Activated CD4-positive, alpha-beta T cell treated with anti-CD3 and anti-CD28 coated beads for 48 hours (primary cell): ENCODE measurements at places on chromosomes 5 and 9.

DNA sequence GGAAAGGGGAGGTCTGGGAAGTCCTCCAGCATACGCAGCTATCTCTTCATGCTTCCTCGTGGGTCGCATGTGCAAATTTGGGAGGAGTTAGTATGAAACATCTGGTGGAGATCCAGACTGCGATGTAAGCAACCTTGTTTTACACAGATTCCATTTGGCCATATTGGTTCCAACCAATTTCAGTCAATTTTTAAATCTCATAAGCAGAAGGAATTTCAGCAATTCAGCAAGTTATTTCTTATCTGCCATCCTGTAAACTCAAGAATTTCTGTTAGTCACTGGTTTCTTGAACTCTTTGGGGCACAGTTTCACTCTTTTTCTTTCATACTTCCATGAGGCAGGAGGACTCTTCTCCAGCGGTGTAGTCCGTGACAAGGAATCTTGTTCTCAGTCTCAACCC, 130.4 kb upstream of the CLINT1 start:
- no peak for DNase-seq

- DNase-seq, result no peak
These were observed 27.0 kb upstream of the PRRC2B start for GRCh38 chr9:131366761-131367401.

DNA sequence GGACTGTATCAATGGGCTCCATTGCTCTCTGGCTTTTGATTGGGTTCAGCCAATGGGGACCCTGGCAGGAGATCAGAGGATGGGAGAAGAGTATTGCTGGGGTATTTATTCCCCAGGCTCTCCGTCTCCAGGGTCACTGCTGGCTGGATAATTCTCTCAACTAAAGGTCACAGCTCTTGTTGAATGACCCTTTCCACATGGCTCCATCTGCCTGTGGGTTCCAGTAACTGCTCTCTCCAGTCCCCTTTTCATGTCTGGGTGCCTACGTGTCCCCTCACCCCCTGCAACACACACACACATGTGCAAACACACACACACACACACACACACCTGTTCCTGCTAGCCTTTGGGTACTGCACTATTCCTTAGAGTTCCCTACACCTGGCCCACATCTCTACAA, 53.9 kb upstream of the RIC1 start:
- DNase-seq, result no peak

GRCh38 chr9:113482991-113483675, 19.6 kb downstream of the RGS3 start:
- no peak for DNase-seq

GRCh38 chr5:56126487-56127179, 106.5 kb downstream of the ANKRD55 start:
- peak; percentile 49 for DNase-seq

DNA sequence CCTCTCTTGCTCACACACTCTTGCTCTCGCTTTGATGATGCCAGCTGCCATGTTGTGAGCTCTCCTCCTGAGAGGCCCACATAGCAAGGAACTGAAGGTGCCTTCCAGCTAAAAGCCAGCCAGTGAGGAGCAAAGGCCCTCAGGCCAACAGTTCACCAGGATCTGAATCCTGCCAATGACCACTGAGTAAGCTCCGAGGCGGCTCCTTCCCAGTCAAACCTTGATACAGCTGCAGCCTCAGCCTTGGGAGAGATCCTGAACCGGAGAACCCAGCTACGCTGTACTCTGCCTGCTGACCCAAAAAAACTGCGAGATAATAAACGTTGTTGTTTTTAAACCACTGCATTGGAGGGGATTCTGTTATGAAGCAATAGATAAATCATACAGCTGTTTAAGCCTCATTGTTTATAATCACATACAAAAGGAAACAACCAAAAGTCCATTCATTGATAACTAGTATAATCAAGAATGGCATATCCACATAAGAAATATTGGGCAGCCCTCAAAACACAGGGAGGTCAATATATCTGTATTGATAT, 49.0 kb upstream of the IFNK start:
- no peak for DNase-seq

GRCh38 chr9:90991953-90992352, 190.3 kb downstream of the SYK start:
- no peak for DNase-seq

DNA sequence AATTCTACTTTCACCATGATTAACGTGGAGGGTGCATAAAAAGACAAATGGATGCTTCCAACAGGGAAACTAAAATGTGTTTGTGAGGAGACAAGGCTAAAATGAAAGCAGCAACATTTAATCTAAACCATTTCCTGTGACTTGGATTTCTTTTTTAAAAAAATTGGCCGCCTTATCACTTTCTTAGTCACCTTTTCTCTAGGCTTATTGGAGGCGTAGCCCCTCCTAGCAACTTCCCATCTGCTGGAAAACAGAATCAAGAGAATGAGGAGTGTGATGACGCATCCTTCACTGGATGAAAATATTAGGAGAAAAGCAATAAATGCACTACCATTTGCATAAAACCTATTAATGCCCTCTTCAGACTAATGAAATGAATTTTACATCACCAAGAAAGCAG, 791 bp upstream of the GPR150 start:
- DNase-seq, result no peak

DNA sequence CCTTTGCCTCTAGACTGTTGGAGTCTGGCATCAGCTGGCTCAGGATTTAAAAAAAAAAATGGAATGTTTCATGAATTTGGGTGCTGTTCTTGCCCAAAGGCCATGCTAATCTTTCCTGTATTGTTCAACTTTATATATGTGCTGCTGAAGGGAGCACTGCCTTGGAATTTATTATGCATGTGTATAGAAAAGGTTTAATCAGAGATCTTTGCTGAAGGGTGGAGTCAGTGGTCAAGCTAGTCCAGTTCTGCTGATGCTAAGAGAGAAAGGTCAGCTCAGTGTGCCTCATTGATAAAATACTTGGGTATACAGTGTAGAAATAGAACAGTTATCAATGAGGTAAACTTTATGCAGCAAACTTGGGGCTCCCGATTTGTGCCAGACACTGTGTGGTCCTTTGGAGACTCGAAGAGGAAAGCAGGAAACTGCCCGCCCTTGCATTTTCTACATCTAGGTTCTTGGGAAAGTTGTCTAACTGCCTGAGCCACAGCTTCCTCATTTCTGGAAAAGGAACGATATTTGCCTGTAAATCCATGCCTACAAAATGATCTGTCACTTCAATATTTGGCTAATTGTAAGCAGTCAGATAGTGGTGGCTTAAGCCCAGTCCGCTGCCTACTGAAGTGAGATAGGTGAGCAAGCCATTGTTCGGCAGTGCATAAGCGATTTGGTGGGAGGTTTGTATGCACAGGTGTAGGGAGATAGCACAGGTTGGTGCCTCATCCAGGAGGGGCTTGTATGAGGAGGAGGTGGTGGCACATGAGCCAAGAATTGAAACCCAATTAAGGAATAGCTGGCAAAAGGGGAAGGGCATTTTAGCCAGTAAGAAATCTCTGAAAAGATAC, 29.2 kb upstream of the GTF2H2C start:
- DNase-seq, result no peak

DNA sequence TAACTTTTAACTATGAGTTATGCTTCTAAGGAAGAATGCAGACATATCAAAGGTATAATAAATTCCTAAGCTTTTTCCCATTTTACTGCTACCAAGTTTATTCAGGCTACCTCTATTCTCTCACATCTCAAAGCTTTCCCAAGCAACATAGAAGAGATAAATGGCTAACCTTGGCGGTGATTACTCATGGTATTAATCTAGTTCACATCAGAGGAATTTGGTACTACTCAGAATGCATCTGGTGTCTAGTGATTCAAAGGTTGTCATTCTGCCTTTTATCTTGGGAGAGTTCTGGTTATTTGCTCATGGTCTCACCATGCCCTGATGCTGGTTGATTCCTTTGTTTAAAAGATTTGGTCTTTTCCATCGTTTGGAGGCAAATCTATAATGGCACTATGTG, 182.7 kb downstream of the TAF11L14 start:
- no peak for DNase-seq

DNA sequence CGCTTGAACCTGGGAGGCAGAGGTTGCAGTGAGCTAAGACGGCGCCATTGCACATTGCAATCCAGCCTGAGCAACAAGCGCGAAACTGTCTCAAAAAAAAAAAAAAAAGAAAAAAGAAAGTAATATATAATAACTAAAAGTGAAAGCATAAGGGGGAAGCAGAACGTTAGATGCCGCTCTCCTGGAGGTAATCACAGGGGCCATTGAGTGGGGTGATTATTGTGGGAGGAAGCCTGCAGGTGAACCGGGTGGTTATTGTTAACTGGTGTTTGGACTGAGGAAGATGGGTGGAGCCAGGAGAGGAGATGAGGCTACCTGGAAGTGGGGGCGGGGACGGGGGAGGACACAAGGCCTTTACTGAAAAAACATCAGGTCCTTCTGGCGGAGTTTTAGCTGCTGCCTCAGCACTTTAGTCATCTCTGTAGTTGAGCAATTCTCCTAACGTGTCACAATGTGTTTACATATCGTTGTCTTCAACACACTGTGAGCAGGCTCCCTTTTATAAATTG, 5.3 kb upstream of the TJP2 start:
- peak; percentile 80 for DNase-seq

DNA sequence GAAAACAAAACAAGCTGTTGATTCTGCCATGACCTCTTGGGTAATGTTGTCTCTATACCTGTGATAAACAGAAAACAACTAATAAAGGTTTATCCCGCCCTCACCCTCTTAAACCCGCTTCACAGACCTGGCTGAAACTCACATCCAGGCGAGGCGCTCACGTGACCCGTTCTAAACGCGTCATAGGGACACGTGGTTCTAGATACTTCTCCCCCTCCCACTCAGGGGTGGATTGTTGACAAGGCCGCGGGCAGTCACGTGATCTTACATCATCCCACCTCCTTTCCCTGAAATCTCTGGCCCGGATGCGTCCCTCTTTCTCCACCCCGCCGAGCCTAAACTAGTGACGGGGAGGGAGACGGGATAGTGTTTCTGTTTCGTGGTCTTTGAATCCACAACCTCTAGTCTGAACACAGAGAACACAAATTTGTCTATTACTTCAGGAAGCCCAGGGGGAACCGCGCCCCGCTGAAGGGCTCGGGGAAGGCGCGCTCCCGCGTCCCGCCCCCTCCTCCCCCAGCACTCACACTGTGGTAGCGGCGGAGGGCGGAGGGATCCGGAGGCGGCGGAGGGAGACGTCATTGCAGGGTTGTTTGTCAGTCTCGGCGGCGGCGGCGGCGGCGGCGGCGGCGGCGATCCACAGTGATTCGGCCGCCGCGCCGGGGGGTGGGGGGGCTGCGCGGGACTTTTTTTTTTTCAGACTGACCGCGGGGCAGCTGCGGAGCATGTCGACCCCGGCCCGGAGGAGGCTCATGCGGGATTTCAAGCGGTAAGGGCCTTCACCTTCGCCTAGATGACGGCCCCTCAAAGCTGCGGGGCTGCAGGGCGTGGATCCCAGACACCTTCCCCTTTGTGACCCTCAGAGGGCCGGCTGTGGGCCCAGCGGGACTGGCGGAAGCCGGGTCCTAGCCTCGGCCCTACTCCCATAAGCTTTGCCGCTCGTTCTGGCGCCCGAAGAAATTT, at the start of gene UBE2B:
TSS of gene UBE2B (plus strand) at position 699 of the 963 bp plus-strand sequence. CDS start at position 726, 27 bp downstream.
- DNase-seq, result peak; percentile 98

GRCh38 chr9:29844251-29844650, 2271.0 kb upstream of the C9orf72 start:
- no peak for DNase-seq

- DNase-seq, result no peak
These were observed 2.7 kb downstream of the RABEPK start for GRCh38 chr9:125202846-125203618.

GRCh38 chr5:172097356-172097755, 90.7 kb downstream of the STK10 start:
- no peak for DNase-seq

DNA sequence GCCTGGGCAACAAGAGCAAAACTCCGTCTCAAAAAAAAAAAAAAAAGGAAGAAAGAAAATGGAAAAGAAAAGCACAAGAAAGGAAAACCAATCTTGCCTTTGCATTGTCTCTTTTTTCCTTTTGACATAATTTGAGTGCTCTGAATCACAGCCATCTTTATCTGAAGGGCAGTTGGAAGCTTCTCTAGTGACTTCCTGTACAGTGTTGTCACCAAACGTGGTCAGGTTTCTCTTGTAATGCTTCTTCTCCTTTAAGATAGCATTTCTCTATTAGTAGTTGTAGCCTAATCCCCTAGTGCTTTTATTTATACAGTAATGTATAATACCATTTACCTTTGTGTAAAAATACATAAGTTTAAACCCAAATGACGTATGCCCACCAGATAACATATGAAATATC, 18.1 kb downstream of the PRKACG start:
- no peak for DNase-seq

- DNase-seq, result no peak
These were observed 48.7 kb upstream of the SPATA31D4 start for GRCh38 chr9:81879501-81879916.

DNA sequence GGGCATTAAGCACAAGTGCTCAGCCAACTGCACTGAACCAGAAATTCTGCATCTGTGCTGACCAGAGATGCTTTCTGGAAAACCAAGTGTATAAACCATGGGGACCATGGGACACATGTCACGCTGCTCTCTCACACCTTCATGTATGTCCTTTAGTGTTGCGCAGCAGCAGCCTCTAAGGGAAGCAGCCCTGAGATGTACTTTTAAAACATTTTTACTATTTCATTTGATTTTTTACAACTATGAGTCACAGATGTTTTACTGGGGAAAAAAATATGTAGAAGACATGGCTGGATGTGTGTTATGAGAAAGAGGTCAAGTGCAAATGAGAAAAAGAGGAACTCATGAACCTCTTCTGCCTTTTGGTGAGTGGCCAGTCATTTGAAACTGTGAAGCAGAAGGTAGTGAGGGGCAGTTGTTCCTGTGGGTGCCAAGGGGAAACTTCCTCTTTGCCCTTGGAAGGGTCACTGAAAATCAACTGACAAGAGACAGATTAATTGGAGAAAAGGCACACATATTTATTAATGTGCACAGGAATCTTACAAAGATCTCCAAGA, 31.4 kb upstream of the SYK start:
- no peak for DNase-seq

DNA sequence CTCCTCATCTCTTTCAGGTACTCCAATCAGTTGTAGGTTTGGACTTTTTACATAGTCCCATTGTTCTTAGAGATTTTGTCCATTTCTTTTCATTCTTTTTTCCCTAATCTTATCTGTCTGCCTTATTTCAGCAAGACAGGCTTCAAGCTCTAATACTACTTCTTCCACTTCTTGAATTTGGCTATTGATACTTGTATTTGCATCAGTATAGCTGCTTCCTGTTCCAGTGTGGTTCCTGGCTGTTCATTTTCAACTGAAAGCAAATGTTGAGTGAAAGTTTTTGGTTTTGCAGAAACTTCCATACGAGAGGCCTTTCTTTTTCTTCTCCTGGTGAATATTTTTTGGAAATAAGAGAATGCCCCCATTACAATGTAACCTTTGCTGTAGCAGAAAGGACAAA, 12.0 kb upstream of the IFNA1 start:
- no peak for DNase-seq
